ENCODE measurements at places on chromosomes 7 and 10.

DNA sequence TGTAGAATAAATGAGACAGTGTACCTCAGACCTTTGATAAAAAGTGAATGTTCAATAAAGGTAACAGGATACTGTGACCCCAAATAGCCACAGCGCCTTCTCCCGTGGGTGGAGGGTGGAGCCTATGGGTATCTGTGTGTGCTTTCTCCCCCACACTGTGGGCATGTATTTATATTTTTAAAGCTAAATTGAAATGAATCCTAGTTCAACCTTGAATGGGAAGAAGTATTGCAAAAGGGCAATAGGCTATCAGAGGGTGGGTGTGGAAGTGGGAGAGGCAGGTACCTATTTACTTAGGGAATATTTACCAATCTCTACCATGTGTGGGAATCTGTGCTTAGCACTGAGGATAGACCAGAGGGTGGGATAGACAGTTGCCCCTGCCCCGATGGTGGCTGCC lies 68.9 kb downstream of the PFKFB3 start:
- no peak for DNase-seq

DNA sequence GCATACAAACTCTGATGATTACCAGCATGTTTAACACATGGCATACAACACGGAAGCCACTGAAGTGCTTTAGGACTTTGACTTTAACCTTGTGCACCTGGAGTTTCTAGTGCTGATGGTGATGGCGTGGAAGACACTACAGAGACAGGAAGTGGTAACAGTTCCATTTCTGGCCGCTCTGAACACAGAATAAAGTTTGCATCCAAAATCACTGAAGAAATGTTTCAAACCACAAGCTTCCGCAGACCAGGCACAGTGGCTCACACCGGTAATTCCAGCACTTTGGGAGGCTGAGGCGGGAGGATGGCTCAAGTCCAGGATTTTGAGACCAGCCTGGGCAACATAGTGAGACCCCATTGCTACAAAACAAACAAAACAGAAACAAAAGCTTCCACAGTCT lies 40.3 kb upstream of the TNPO3 start:
- peak; percentile 35 for DNase-seq

GRCh38 chr7:74006451-74007241 lies 21.3 kb upstream of the ELN start:
- DNase-seq = no peak

GRCh38 chr10:93746844-93747284 lies 10.9 kb upstream of the LGI1 start:
- DNase-seq = no peak

DNA sequence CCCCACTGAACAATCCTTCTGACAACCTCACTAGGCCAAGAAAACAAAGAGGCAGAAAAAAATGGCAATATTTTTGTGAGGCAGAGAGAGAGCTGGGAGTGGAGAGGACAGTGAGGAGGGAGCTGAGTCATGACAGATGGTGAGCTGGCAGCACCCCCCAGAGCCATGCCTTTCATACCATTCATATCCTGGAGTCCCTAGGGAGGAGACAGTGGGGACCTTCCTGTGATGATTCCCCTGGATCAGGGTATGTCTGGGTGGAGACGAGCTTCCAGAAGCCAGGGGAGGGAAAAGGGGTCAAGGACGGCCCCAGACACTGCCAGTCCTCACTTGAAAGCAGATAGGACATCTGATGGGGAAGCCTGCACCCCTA lies 160.5 kb downstream of the ADAM12 start:
- DNase-seq = no peak

GRCh38 chr7:39921506-39922175 lies 28.4 kb upstream of the CDK13 start:
- DNase-seq = no peak

DNA sequence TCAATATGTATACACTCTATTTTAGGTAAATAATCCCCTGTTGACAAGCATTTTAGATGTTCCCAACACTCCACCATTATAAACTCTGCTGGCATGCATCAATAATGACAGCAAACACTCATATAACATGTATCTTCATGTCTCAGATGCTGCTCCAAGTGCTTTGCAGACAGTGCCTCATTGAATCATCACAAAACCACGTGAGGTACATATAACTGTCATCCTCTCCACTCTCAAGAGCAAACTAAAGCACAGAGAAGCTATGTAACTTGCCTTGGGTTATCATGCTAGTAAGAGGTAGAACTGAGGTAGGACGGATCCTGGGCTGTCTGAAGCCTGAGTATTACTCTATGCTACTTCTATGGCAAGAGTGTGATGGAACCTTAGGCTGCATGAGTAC lies 72.5 kb upstream of the GSDME start:
- no peak for DNase-seq

- peak; percentile 21 for DNase-seq
Observed at GRCh38 chr7:128860158-128861073, 2.2 kb upstream of the ATP6V1F start.

DNA sequence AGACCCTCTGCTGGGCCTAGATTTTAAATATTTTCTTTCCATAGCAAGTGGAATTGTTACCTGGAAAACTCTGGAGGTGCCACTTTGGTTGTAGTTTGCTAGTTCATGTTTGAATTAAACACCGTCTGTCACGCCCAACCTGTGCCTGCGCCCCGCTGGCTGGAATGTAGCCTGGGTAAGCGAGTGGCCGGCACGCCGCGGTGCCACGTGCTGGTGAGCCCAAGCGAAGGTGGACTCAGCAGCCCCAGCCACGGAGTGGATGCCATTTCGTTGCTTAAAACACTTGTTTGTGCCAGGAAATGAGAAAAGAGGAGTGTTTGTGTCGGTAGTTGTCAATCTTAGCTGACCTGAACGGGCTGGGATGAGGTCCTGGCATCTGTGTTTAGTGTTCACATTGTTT lies 2.7 kb downstream of the GET4 start:
- no peak for DNase-seq

DNA sequence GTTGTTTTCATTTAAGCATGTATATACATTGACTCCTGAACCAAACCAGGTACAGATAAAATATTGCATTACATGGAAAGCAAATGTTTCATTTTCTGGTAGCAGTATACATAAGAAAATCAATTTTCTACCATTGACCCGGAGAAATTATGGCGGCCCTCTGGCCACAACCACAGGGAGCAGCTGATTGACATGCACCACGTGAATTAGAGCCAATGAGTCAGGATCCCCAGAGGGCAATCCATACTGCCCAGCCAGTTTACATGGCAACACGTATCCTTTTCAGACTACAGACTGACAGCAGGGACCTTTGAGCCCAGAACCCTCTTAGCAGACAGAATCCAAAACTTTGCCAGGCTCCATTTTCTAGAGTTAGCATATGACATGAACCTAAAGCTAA lies 272.2 kb upstream of the NEBL start:
- no peak for DNase-seq

GRCh38 chr7:122988333-122988732 lies 7.2 kb downstream of the TAS2R16 start:
- no peak for DNase-seq

DNA sequence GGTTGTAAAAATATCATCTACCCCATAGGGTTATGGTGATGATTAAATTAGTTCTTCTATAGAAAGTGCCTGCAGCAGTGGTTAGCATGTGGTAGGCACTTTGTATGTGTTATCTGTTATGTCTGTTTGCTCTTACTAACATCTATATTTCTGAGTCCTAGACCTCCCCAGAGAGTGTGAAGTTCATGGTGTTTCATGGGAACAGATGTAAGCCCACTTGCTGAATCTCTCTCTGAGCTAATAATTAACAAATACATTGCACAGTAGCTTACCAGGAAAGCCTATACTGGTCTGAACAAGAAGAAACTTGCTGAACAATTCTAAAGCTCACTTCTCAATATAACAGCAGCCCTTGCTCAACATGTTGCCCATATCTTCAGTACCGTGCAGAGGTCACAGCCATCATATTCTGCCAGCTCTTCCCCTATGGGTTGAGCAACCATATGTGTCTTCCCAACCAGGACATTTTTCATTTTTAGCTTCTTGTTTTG lies 100.1 kb downstream of the NPSR1 start:
- DNase-seq = no peak

DNA sequence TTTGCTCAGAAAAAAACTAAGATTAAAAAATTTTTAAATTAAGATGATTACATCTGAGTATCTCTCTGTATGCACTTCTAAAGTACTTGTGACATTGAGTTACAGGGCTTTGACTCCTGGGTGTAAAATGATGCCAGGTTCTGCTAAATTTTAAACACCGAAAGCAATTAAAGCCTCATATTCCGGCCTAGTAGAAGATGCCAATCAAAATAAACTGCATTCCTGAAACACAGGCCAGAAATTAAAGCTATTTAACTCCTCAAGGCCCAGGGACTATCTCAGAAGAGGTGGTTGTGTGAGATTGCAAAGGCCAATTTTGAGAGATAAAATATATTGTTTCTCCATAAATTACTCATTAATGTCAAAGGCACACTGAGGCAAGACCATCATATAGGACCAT lies 388.3 kb downstream of the KIF20B start:
- no peak for DNase-seq

GRCh38 chr7:34995757-34996156 lies 41.5 kb downstream of the DPY19L1 start:
- DNase-seq = no peak

DNA sequence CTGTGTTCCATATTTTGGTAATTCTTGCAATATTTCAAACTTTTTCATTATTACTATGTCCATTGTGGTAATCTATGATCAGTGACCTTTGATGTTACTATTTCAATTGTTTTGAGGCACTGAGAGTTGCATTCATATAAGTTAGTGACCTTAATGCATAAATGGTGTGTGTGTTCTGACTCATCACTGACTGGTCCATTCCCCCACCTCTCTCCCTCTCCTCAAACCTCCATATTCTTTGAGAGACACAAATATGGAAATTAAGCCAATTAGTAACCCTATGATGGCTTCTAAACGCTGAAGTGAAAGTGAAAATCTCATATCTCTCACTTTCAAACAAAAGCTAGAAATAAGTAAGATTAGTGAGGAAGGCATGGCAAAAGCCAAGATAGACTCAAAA lies 739.6 kb downstream of the CCSER2 start:
- no peak for DNase-seq

DNA sequence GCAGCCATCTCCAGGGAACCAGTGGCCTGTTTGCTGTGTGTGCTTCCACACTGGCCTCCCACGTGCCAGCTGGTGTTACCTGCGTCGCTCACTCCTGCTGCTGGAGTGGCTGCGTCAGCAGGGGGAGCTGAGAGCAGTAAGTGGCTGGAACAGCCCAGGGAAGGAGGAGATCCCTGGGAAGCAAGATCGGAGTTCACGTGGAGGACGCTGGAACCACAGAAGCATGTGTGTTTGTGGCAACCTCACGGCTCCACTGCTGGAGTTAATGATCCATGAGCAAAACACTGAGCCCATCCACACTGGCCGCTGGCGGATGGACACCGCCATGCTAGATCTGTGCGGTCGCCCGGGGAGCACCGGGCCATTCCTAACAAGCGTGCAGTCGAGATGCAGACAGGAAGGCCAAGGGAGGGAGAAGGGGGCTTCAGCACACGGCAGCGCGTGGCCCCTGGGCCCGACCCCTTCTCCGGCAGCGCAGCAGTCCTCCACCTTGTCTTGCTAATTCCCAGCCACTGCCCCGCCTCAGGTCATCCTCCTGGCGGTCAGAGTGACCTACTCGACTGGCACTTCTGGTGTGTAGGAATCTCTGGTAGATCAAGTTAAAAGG lies 68.5 kb upstream of the EEPD1 start:
- DNase-seq = no peak

- DNase-seq = no peak
Observed at GRCh38 chr7:26646336-26647048, 217.9 kb downstream of the SKAP2 start.

DNA sequence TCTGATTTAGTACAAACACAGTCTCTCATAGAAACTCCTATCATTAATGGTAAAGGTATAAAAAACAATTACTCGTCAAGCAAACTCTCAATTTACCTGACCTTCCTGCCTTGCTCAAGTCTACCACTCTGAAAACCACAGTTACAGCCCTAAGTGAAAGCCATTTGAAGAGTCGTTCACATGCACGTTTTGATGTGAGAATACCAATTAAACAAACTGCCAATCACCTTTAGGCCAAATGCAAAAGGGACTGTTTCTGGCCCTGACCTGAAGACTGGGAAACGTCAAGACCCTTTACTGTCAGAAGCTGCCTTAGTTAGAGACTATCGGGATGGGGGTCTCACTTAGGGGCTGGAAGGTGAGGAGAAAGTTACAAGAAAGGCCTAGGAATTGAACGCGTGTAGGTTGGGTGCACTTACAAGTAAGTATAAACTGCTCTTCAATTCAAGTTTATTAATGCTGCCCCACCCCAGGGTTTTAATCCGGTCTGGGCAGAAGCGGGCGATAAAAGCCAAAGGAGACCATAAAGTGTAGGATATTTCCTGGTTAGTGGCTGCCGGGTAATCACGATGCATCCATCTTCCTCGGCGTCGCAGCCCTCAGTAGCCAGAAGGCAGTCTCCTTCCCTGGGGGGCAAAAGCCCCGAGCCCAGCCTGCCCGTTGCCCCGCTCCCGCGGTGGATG lies 935 bp downstream of the TM9SF3 start:
- DNase-seq = no peak

DNA sequence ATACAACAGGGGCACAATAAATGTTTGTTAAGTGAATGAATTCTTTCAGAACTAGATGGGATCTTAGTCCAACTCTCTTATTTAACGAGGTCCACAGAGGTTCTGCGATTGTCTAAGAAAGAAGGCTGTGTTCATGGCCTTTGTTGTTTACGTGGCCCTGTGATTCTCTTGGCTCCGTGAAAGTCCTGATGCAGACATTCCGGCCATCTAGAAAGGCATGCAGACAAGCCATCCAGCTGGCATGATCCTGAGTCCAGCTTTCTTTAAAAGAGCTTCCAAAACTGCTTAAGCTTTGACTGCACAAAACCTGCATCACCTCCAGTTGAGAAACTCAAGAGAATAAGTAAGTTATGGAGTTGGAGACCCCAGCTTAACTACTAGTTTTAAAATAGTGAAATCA lies 26.0 kb downstream of the EGFR start:
- DNase-seq = no peak

- DNase-seq = no peak
Observed at GRCh38 chr7:106021151-106022067, 58.3 kb downstream of the CDHR3 start.

DNA sequence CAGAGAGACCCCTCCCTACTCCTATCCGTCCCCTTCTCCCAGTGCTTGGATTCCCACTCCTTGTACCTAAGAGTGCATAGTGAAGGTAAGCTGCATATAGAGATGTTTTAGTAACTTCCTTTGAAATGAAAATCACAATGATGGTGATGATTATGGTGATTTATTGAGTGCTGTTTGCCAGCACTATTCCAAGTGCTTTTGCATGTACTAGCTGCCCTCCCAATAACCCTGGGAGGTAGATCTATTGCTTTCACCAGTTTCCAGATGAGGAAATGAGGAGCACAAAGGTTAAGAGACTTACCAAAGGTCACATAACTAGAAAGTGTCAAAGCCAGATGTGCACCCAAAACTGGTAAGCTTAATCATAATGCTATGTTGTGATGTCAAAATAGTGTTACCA lies 80.4 kb upstream of the NEUROD6 start:
- DNase-seq = no peak

- peak; percentile 55 for DNase-seq
Observed at GRCh38 chr10:35127289-35127891, 744 bp downstream of the CREM start.

DNA sequence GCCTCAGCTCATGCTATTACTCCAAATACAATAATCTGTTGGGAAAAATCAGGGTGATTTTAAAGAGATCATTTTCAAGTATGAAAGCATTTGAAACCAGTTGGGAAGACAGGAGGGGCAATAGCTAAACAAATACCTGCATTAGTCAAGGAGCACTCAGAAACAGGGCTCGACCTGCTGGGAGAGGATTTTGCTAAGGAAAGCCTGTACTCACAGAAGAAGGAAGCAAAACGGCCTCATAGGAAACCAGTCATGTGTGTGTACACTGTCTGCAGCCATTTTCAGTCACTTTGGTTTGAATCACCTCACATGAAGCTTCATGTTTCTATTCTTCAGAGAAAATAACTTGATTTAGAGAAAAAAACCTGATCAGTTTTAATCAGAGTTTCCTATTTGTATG lies 38.6 kb downstream of the FZD1 start:
- DNase-seq = no peak

Data from HL-60 (cell line).